ENCODE measurements at places on chromosomes 5 and 9.

DNA sequence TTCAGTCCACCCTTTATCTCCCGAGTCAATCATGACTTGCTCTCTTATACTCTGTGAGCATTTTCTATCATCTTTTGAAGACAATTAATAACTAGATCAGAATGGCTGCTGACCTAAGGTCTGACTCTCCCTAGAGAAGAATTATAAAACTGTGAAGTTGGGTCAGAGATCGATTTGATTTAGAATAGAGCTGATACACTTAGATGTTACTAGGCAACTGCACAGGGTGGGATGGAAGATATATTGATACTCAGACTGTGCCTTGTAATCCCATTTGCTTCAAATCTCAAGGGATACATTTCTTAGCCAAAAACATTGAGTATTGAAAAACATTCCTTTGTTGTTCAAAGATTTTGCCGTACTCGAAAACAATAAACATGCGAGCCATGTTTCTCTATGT lies 106.0 kb upstream of the NMUR2 start:
- no peak for DNase-seq

DNA sequence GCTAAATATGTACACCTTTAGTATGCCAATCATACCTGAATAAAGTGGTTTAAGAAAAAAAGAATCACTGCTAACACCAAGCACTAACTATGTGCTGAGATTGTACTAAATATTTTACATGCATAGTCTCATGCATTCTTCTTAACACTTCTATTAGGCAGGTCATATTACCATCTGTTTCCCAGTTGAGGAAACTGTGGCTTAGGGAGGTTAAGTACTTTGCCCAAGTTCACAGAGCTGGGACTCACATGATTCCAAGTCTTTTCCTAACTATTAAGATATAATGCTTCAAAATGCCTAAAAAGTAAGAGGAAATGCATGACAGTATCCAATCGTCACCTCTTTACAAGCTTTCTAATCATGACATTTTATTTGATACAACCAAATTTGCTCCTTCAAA lies 69.2 kb upstream of the PLPP6 start:
- no peak for DNase-seq

- DNase-seq = no peak
Measured at GRCh38 chr5:73136055-73136562, 15.7 kb downstream of the TMEM171 start.

GRCh38 chr5:111707630-111708164 lies 49.3 kb downstream of the NREP start:
- no peak for DNase-seq

GRCh38 chr5:94028001-94028400 lies 286.6 kb upstream of the POU5F2 start:
- no peak for DNase-seq

GRCh38 chr5:135395451-135395850 lies 3.6 kb downstream of the MACROH2A1 start:
- no peak for DNase-seq

- no peak for DNase-seq
Measured at GRCh38 chr5:122639033-122639432, 135.8 kb upstream of the SNX2 start.

DNA sequence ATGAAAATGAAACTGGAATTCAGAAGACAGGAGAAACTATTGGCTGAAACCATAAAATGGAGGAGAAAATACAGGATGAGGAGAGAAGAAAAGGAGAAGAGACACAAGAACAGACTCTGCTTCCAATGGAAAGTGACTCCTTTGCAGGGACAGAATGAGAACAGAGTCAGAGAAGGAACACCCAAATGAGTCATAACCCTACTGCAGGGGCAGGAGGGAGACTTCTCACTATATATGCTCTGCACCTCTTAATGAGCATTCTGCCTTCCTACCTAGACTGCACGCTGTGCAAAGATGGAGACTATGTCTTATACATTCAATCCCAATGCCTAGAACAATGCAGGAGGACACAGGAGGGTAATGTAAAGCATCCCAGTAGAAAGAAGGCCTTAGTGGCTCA lies 2.1 kb downstream of the SAXO1 start:
- DNase-seq = no peak

DNA sequence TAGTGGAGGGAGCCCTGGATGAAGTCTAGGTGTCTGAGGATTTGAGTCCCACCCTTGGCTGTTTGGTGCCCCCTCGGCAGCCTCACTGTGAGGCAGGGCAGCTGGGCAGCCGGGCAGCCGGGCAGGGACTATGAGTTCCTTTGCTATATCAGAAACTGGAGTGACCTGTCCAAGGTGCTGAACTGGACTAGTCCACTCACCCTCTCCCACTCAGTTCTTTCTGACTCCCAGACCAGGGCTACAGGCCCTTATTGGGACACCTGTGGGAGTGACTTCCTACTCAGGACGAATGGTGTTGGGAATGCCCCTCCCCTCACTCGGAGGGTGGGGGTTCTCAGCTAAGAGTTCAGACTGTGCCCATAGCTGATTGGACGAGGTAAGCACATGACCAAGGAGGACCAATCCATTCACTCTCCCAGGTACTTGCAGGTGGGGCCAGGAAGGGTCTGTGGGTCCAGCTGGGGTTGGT lies 34.1 kb upstream of the RAPGEF1 start:
- peak; percentile 23 for DNase-seq

- DNase-seq = no peak
Measured at GRCh38 chr5:67094476-67095300, 101.9 kb downstream of the CD180 start.

DNA sequence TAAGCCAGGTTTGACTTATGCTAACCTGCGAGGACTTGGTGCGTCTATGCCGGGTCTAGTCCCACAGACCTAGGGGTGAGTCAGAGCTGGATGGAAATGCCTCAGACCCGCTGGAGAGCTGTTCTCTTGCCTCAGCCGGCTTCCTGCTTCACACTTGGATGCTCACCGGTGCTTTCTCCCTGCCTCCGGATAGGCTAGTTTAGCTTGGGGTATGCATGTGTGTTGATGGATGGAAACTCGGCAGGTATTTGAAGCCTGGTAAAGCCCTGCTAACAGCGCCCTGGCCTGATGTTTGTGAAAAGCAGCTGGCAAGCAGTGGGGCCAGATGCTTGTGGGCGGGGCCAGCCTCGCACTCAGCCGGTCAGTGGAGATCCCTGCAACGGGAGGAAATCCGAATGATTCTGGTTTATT lies 29.3 kb downstream of the PRRC2B start:
- no peak for DNase-seq

- no peak for DNase-seq
Measured at GRCh38 chr5:34511915-34512314, 144.2 kb upstream of the RAI14 start.

DNA sequence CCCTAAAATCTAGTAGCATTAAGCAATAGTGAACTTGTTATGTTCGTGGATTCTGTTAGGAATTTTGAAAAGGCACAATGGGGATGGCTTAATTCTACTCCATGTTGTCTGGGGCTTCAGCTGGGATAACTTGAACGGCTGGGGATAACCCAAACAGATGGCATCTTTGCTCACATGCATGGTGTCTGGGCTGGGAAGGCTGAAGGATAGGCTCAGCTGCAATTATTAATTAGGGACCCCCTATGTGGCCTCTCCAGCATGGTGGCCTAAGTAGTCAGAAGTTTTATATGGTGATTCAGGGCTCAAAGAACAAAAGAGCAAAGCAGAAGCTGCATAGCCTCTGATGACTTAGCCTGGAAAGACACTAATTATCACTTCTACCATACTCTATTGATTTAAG lies 551.1 kb downstream of the PSAT1 start:
- DNase-seq = no peak

DNA sequence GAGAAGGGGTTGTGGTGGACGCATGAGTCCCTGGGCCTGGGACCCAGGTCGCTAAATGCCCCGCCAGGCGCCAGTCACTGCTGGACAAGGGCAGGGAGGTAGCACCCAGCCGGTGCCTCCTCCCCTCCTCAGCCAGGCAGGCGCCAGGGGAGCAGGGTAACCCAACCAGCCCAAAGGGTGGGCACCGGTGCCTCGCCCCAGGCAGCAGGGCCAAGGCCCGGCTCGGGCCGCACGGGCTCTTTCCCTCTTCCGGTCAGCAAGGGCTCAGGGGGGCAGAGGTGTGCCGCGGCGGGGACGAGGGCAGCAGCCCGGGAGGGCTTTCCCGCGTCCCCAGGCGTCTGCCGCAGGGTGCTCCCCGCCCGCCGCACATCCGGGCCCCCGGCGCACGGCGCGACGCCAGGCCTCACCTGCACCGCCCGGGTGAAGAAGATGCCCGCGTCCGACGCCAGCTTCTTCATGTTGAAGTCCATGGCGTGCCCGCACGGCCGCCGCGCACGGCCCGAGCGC lies 393 bp downstream of the SH3GLB2 start:
- DNase-seq = no peak

- no peak for DNase-seq
Measured at GRCh38 chr9:137606734-137607138, 1.2 kb downstream of the ARRDC1 start.

GRCh38 chr9:134411440-134412297 lies 85.4 kb downstream of the RXRA start:
- DNase-seq = no peak

- DNase-seq = no peak
Measured at GRCh38 chr5:133086366-133086875, 34.6 kb downstream of the HSPA4 start.

DNA sequence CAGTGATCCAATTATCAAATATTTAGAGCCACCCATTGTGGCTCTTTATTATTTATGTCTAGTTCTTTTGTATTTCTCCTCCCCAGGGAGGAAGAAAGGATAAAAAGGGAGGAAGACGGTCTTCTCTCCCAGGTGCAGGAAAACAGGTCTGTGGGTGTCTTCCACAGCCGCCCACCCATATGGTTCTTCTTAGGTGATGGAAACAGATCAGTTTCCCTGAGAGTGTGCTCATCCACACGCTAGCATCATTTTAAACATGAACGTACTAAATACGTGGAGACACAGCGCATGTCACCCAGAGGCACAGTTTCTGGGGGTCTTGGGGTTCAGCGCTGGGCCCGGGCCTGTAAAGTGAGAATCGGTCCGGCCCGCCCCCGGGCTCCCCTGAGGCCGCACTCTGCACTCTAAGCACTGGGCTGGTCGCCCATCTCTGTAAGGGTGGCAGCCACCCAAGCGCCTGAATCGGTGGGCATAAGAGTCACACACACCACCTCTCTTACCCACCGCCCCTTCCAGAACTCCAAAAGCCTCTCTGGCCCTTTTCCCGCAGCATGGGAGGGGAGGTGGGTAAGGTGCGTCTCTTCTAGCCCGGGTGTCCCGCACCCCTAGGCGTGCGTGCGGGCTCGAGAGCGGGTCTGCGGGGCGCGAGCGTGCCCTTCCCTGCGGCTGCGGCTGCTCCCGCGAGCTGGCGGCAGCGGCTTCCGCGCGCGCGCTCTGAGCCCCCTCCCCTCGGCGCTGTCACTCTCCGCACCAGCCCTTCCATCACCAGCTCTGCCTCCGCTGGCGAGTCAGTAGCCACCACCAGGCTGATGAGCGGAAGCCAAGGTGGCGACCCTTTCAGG lies 1.3 kb downstream of the PTCH1 start:
- no peak for DNase-seq

- DNase-seq = no peak
Measured at GRCh38 chr9:19378647-19379046, 1.4 kb downstream of the RPS6 start.

DNA sequence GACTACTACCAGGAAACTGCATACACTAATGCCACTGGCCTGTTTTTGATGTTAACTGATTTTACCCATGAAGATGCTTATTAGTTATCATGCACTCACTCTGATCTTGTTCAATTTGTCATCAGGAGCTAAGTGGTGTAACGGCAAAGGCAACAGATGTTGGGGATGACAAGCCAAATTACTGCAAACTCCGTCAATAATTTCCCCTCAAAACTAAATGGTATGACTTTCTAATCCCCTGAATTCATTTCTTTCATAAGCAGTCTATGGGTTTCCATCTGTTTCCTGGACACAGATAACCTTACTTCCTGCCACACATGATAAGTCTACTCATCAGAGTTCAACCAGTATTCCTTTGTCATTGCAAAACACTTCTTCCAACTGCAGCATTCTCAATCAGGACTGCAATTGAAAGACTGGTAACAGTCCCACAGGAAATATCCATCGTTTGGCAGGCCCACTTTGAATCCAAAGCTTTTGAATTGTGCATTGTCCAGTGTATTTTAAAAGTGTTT lies 96.2 kb upstream of the SMC2 start:
- DNase-seq = no peak

DNA sequence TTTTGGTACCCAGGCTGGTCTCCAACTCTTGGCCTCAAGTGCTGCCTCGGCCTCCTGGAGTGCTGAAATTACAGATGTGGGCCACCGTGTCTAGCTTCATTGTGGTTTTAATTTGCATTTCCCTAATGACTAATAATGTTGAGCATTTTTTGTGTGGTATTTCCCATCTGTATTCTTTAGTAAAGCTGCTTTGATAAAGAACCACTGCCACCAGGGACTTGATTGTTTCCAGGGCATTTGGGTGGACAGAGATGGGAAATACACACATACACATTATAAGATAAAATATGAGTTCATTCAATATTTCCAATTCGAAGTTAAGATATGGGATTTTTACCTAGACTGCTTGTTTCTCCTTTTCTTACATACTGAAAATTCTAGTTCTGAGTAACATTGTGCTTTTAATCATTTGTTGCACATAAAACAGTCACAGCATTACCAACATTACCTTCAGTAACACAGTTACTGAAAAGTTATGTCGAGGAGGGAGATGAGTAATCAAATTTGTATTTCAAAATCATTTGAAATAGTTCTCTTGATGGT lies 28.9 kb downstream of the HABP4 start:
- no peak for DNase-seq

DNA sequence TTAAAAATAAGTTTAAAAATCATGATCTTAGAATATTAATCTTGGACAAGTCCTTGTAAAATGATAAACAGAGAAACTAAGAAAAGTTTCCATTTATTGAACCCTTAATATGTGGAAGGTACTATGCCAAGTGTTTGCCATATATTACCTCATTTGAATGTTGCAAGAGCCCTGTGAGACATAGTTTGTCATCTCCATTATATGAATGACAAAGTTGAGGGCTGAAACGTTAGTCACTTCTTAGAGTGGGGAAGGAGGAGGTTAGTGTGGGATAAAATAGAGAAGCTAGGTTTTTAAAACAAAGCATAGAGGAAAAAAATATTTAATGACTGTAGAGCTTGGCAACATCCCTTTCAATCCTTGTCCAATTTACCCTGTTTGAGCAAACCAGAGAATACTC lies 2.0 kb downstream of the TNC start:
- DNase-seq = peak; percentile 74

GRCh38 chr5:174448041-174448440 lies 276.3 kb upstream of the MSX2 start:
- DNase-seq = no peak

DNA sequence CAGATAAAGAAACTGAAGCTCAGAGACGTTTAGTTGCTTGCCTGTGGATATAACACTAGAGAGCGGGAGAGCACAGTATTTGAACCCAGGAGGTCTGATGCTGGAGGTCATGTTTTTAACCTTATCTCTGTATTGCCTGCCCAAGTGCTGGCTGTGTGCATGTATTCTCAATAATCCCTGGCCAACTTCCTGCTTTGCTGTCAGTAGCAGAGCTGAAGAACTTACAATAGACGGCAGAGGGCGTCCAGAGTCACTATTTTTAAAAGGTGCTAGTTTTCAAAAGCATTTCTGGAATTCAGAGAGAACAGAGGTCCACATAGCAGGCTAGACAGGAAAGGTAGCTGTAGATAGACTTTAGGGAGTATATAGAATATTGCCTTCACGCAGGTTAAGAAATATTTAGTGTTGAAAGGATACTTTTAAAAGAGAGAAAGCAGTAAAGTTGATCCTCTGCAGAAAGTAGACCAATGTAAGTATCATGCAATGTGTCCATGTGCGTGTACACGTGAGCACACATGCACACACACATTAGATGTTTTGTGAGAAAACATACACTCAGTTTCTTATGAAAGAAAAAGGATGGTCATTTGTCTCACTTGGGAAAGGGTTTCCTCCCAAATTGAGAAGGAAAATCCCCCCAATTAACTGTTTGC lies 46.3 kb downstream of the PTCD2 start:
- DNase-seq = peak; percentile 79

GRCh38 chr5:111668477-111669414 lies 88.2 kb downstream of the NREP start:
- DNase-seq = no peak
